Stomach (tissue), 19 donors: ENCODE measurements at places on chromosomes 2 and 18. TPM values are rescaled to one million over a fixed set of nuclear protein-coding genes. Genes with fewer than 3 reads are reported as not detected.

- DNase-seq, result no peak
- H3K27me3 ChIP-seq, result no peaks in the 10 kb centered on the region
- peaks cover 38% of the 10 kb centered on the region for H3K4me1 ChIP-seq
- H3K27ac ChIP-seq, result no peak overlapping the region
These were observed 10.1 kb downstream of the BCL2 start for GRCh38 chr18:63309422-63309821.

DNA sequence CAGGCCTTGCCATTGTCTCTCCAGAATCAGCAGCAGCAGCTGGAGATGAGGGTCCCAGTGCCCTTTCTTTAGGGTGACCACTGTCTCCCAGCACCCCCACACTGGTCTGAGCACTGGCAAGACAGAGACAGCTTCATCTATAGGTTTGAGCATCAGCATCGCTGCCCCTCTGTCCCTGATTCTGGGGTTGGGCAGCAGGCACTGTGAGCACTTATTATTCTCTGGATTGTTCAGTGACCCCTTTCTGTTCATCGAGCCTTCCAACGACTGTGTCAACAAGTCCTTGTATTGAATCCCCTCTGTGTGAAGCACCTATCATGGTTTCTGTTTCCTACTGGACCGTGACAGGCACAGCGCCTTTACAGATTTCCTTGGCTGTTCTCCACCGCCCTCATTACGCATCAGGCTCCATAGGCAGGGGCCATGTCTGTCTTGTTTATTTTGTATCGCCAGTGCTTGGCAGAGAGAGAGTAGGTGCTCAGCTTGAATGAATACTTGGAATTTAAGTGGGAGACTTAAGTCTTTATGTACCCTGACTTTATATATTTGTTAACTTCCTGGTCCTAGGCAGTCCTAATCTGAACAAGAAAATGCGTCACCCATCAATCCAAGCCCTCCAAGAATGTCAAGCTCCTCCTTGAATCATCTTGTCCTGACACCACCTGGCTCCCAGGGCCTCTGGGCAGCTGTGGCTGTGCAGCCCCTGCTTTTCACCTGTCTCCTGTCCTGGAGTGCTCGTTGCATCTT lies 11.4 kb downstream of the MALL start:
- peak overlapping the region; percentile 14 for H3K27ac ChIP-seq
- no peak for DNase-seq
- H3K36me3 ChIP-seq, result no peaks in the 10 kb centered on the region
- no peaks in the 10 kb centered on the region for H3K27me3 ChIP-seq

GRCh38 chr2:186927185-186927866 lies 78.4 kb upstream of the ZSWIM2 start:
- H3K4me1 ChIP-seq, result no peaks in the 10 kb centered on the region
- no peak overlapping the region for H3K4me3 ChIP-seq
- no peaks in the 10 kb centered on the region for H3K36me3 ChIP-seq
- no peaks in the 10 kb centered on the region for H3K27me3 ChIP-seq
- DNase-seq, result no peak
- no peak overlapping the region for H3K27ac ChIP-seq

- H3K4me3 ChIP-seq, result no peak overlapping the region
- H3K27me3 ChIP-seq, result no peaks in the 10 kb centered on the region
- DNase-seq, result no peak
- H3K4me1 ChIP-seq, result no peaks in the 10 kb centered on the region
- H3K36me3 ChIP-seq, result no peaks in the 10 kb centered on the region
- H3K27ac ChIP-seq, result no peak overlapping the region
These were observed 210.3 kb downstream of the TMX3 start for GRCh38 chr18:68504441-68505177.

- H3K27me3 ChIP-seq, result no peaks in the 10 kb centered on the region
- H3K27ac ChIP-seq, result no peak overlapping the region
- no peaks in the 10 kb centered on the region for H3K4me1 ChIP-seq
These were observed 50.8 kb downstream of the CCBE1 start for GRCh38 chr18:59646228-59646962.

- no peak overlapping the region for H3K27ac ChIP-seq
- no peaks in the 10 kb centered on the region for H3K27me3 ChIP-seq
- H3K4me3 ChIP-seq, result no peak overlapping the region
- peaks cover 41% of the 10 kb centered on the region for H3K4me1 ChIP-seq
- no peak for DNase-seq
- no peaks in the 10 kb centered on the region for H3K36me3 ChIP-seq
These were observed 126.4 kb upstream of the EPAS1 start for GRCh38 chr2:46170611-46171350.

DNA sequence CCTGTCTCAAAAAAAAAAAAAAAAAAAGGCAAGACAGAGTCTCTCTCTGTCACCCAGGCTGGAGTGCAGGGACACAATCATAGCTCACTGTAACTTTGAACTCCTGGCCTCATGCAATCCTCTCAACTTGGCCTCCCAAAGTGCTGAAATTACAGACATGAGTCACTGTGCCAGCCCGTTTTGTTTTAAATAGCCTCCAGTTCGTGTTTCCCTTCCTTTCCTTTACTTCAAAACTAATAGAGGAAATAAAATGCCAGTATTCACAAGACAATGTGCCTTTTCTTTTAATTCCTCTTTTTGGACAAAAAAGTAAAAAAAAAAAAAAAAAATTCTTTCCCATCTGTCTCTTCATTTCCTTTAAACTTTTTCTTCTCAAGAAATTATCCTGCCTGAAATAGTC lies 54.5 kb upstream of the ACMSD start:
- no peaks in the 10 kb centered on the region for H3K36me3 ChIP-seq
- no peak overlapping the region for H3K27ac ChIP-seq
- DNase-seq, result no peak
- H3K4me1 ChIP-seq, result no peaks in the 10 kb centered on the region
- no peak overlapping the region for H3K4me3 ChIP-seq

- no peak overlapping the region for H3K4me3 ChIP-seq
- no peak for DNase-seq
- H3K27ac ChIP-seq, result no peak overlapping the region
- H3K36me3 ChIP-seq, result no peaks in the 10 kb centered on the region
These were observed 34.4 kb downstream of the MAP2 start for GRCh38 chr2:209458008-209458979.

DNA sequence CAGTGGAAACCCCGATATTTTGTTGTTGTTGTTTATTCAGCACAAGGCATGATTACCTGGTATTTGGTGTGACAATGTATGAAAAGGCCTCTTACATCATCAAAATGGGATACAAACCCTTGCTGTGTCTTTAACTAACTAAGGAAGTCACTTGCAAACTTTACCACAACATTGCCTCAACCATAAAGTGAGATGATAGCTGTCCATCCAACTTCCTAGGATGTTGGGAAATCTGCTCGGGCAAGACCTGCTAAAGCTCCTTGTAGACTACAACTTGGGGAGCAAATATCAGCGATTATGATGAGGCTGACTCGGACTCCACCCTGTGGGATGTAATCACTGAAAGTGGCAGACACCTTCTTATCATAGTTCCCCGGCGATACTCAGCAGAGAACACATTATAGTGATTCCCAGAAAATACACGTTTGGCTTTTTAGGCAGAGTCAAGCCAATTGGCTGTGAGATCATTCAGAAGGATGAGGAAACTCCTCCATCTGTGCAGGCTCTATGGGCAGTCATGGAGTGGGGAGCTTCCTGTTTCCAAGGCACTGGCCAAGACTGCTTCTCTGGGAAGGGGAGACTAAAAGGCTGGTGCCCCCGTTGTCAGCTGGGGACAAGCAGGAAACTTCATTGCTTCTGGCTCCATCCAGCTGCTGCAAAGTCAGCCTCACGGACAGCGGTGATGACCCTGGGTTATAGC lies 289.0 kb downstream of the RNF144A start:
- no peaks in the 10 kb centered on the region for H3K27me3 ChIP-seq
- H3K4me1 ChIP-seq, result no peaks in the 10 kb centered on the region
- no peak for DNase-seq
- H3K4me3 ChIP-seq, result no peak overlapping the region
- no peaks in the 10 kb centered on the region for H3K36me3 ChIP-seq

DNA sequence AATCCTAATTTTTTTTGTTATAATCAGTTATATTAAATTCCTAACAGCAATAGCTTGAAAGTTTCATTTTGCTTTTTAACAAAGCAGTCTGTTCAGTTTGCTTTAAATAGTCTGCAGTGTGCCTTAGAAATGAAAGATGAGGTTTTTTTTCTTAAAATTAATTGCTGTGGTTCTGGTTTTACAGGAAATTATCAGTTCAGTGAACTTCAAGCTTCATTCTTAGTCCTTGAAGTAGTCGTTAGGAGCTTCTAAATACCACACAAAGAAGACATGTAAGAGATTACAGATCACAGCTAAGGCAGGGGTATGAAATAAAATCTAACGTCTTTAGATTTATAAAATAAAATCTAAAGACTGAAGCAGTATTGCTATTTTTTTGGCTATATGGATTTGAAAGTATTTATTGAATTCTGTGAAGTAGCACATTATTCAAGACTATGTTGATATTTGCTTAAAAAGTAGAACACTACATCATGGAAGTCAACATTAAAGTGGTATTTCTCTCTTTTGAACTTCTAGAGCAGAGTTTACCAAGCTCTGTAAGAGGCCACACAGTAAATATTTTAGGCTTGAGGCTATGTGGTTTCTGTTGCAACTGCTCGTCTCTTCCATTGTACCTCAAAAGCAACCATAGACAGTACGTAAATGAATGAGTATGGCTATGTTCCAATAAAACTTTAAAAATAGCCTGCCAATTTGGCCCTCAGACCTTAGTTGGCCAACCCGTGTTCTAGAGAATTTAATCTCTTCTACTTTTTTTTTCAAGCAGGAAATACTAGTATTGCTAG lies 81.5 kb upstream of the STON1 start:
- peaks cover 16% of the 10 kb centered on the region for H3K4me1 ChIP-seq
- no peaks in the 10 kb centered on the region for H3K27me3 ChIP-seq
- peaks cover 5% of the 10 kb centered on the region for H3K36me3 ChIP-seq
- no peak for DNase-seq

BCL2 gene
- 12.1 TPM for total RNA-seq

FZD7 gene
- total RNA-seq, result 20.9 TPM

DOK6 gene
- total RNA-seq, result 2.0 TPM

GRCh38 chr2:66803726-66804125 lies 368.8 kb downstream of the MEIS1 start:
- peak; percentile 85 for DNase-seq
- no peaks in the 10 kb centered on the region for H3K36me3 ChIP-seq
- H3K4me1 ChIP-seq, result no peaks in the 10 kb centered on the region
- H3K4me3 ChIP-seq, result no peak overlapping the region
- H3K27me3 ChIP-seq, result no peaks in the 10 kb centered on the region
- peak overlapping the region; percentile 38 for H3K27ac ChIP-seq

DNA sequence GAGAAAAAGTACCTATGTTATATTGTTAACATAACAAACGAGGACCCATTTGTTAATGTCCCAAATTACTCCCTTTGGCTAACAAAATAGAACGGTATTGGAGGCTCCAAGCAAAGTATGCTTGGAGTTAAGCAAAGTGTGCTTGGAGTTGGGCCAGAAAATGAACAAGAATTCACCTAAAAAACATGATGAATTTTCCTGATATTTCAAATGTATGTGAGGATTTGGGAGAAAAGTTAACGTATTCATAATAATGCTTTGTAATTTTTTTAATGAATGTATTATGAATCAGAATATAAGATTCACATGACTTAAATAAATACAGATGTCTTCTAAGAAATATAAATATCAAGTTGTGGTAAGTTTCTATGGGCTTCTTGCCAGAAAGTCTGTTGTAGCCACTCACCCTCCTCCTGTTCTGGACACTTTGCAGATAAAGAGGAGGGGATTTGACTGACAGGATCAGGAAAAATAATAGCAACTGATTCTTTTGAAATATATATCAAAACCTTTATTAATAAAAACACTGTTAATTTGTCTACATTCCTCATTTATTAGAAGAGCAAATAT lies 423.7 kb upstream of the MMADHC start:
- no peaks in the 10 kb centered on the region for H3K4me1 ChIP-seq
- H3K4me3 ChIP-seq, result no peak overlapping the region
- H3K36me3 ChIP-seq, result no peaks in the 10 kb centered on the region
- H3K27me3 ChIP-seq, result no peaks in the 10 kb centered on the region
- DNase-seq, result no peak
- no peak overlapping the region for H3K27ac ChIP-seq

GRCh38 chr2:220394433-220394832 lies 767.0 kb downstream of the SLC4A3 start:
- no peaks in the 10 kb centered on the region for H3K4me1 ChIP-seq
- H3K4me3 ChIP-seq, result no peak overlapping the region
- H3K36me3 ChIP-seq, result no peaks in the 10 kb centered on the region
- peak; percentile 48 for DNase-seq
- no peaks in the 10 kb centered on the region for H3K27me3 ChIP-seq

DNA sequence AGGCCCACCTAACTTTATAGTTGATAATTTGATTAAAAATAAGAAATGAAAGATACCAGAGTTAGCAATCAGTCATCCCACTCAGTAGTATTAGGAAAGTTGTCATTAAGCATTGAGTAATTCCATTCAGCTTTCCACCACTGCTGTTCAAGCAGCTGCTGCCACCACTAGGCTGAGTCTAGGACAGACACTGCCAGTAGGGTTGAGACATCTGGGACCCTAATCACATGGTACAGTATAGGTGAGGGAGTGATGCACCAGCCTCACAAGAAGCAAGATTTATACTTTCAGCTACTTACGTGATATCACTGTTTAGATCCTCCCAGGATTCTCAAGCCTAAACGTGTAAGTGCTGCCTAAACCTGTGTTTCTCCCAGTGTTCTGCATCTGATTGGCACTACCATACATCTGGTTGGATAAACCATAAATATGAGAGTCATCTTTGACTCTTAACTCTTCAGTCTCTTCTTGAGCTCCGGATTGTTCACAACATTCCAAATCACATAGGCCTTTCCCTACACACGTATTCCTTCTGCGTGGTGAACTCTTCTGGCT lies 3.2 kb downstream of the UBXN4 start:
- H3K4me1 ChIP-seq, result peaks cover 47% of the 10 kb centered on the region
- H3K36me3 ChIP-seq, result peaks cover 28% of the 10 kb centered on the region
- peak; percentile 30 for DNase-seq
- H3K27ac ChIP-seq, result no peak overlapping the region
- no peaks in the 10 kb centered on the region for H3K27me3 ChIP-seq
- H3K4me3 ChIP-seq, result no peak overlapping the region

ADAM23 gene
- 3.9 TPM for total RNA-seq

GRCh38 chr2:129396980-129397599 lies 582.4 kb upstream of the RAB6C start:
- no peaks in the 10 kb centered on the region for H3K4me1 ChIP-seq
- DNase-seq, result no peak
- H3K36me3 ChIP-seq, result no peaks in the 10 kb centered on the region

- H3K4me3 ChIP-seq, result no peak overlapping the region
- H3K27me3 ChIP-seq, result no peaks in the 10 kb centered on the region
- no peaks in the 10 kb centered on the region for H3K4me1 ChIP-seq
- no peaks in the 10 kb centered on the region for H3K36me3 ChIP-seq
- no peak for DNase-seq
These were observed 228.9 kb downstream of the RBM43 start for GRCh38 chr2:151032741-151033191.

- no peaks in the 10 kb centered on the region for H3K4me1 ChIP-seq
- no peak for DNase-seq
- no peaks in the 10 kb centered on the region for H3K36me3 ChIP-seq
- H3K4me3 ChIP-seq, result no peak overlapping the region
These were observed 69.0 kb upstream of the C2orf15 start for GRCh38 chr2:99072551-99072950.

DNA sequence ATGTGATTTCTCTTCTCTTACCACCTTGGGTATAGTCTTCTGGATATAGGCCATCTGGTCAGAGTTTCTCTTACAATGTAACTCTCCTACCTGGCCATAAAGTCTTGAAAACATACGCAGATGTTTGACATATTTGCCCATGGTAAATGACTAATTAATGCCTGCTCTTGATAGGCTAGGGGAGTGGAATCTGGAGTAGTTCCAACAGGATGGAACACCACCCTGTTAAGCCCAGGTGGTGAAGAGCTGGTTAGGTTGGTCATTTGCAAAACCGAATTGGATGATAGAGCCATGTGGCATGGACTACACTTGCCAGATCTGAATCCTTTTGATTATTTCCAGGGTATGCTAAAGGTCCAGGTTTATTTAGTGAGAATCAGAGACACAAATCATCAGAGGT lies 36.5 kb downstream of the HADHB start:
- DNase-seq, result no peak
- H3K4me3 ChIP-seq, result no peak overlapping the region
- peaks cover 64% of the 10 kb centered on the region for H3K36me3 ChIP-seq
- H3K27me3 ChIP-seq, result no peaks in the 10 kb centered on the region
